ENCODE measurements at places on chromosomes 3 and 15.

- DNase-seq: no peak
Measured at GRCh38 chr3:45244356-45244755, 18.3 kb upstream of the TMEM158 start.

GRCh38 chr3:52289747-52290595 lies 2.3 kb downstream of the GLYCTK start:
- no peak for DNase-seq

GRCh38 chr3:62414786-62415185 lies 41.4 kb upstream of the FEZF2 start:
- peak; percentile 47 for DNase-seq

DNA sequence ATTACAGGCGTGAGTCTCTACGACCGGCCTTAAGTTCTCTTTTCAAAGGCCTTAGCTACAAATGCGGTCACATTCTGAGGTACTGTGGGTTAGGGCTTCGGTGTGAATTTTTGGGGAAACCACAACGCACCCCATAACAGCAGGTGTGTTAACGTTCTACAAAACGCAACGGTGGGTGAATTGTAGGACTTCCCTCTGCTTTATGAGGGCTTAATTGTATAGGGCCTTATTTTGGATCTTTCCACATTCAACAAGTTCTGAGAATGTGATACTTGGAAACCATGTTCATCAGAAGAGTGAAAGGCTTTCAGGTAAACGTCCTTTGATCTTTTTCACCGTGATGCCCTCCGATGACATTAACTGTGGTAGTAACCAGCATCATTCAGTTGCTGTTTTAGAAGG lies 998.6 kb upstream of the CFAP20DC start:
- no peak for DNase-seq

DNA sequence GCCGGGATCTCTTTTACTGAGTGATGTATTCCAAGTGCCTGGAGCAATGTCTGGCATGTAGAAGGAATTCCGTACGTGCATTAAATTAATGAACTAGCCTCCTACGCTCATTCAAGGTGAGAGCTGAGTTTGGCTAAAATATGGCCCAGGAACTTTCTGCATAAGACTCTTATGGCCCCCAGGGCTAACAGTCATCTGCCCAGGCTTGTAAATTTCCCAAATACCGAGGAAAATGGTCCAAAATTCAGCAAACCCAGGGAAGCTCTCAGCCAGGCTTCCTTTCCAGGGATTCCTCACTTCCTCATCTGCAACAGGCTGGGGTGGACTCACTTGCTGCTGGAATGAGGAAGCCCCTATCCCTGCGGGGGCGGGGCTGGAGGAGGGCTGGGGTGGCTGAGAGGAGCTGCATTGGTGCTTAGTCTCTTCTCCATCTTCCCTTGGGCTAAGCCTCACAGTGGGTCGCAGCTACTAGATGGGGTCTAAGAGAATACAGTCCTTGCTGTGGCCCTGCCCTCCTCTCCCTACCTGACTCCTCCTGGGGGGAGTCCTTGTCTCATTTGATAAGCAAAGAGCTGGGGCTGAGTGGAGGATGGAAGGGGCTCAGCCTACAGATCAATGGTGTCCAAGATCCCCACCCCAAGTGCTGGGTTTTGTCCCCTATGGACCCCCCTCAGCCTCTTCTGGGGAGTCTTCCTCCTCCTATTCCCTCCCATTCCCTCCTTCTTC lies 28.5 kb upstream of the APOD start:
- DNase-seq: no peak

DNA sequence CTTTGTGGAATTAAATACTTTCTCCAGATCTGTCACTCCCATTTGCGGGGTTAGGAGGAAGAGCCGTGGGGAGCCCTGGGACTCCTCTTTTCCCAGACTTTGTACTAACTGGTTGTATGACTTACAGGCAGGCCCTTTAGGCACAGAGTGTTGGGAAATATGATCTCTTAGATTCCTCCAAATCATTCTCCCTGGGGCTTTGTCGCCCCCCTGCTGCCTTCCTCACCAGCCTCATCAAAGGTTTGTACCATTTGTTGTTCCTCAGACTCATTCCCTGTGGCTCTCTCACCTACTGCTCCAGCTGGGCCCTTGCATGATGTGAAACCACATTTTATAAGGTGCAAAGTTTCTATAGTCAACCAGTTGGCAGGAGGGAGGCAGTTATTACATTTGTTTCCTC lies 56.4 kb downstream of the CRYGS start:
- DNase-seq: no peak
